ENCODE measurements at places on chromosomes 12 and 14.

DNA sequence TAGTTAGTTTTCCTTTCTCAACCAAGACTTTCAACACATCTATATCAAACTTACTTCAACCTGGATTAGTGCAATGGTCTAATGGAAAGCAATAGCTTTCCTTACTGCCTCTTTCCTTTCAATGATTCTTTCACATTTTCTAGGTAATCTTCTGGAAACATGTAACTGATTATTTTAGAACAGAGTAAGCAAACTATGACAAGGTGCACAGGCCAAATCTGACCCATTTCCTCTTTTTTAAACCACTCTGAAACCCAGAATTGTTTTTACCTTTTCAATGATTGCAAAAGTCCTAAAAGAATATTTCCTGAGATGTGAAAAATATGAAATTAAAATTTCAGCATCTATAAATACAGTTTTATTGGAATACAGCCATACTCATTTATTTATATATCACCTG is 81.6 kb upstream of the TMTC2 start:
- DNase-seq = no peak

DNA sequence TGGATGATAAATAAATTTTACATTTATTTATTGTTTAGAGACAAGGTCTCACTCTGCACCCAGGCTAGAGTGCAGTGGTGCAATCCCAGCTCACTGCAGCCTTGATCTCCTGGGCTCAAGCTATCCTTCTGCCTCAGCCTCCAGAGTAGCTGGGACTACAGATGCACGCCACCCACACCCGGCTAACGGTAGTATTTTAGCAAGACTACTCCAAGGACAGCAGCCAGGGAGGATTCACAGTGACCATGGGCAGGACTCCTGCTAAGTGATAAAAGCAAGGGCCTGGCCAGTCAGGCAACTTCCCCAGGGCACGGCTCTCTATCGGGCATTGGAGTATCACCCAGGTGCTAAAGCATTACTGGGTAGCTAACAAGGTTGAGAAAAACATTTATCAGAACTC is 55.4 kb downstream of the ARL6IP4 start:
- no peak for DNase-seq

GRCh38 chr12:5586201-5586600 is 154.3 kb downstream of the NTF3 start:
- no peak for DNase-seq

GRCh38 chr12:114399664-114400211 is 6.2 kb downstream of the TBX5 start:
- DNase-seq = no peak

DNA sequence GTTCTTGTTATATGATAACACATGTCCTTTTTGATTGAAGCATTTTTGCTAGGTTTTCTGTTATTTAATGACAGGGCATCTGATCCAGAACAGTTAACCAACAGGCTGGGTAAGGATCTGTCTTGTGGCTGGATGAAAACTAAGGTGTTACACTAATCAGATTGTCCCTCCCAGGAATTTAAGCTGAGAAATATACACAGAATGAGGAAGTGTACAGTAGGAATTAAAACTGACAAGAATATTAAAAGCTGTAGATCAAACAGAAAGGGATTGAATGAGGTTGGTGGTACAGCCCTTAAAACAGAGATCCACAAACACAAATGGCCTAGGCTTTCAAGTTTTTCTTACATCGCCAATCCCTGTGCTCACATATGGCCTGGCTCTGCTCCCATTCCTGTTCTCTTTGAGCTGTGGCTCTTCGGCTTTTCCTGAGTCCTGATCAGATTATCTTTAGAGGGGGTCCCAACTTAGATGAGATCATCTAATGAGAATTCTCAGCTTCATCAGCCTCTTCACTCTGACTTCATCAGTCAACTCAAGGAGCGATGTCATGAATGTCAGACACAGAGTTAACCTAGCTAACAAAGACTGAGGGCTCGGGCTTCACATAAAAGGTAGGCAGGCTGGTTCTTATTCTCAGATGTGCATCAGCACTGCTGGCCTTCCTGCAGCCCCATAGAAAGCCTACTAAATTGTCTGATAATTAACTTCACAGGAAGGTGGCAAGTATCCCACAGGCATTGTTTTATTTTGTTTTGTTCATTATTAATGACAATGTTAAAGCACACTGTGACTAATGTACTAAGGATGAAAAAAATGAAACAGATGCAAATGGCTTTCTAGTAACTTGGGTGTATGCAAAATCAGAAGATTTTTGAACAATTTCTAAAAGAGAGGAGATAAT is 11.4 kb downstream of the PYGL start:
- DNase-seq = no peak

DNA sequence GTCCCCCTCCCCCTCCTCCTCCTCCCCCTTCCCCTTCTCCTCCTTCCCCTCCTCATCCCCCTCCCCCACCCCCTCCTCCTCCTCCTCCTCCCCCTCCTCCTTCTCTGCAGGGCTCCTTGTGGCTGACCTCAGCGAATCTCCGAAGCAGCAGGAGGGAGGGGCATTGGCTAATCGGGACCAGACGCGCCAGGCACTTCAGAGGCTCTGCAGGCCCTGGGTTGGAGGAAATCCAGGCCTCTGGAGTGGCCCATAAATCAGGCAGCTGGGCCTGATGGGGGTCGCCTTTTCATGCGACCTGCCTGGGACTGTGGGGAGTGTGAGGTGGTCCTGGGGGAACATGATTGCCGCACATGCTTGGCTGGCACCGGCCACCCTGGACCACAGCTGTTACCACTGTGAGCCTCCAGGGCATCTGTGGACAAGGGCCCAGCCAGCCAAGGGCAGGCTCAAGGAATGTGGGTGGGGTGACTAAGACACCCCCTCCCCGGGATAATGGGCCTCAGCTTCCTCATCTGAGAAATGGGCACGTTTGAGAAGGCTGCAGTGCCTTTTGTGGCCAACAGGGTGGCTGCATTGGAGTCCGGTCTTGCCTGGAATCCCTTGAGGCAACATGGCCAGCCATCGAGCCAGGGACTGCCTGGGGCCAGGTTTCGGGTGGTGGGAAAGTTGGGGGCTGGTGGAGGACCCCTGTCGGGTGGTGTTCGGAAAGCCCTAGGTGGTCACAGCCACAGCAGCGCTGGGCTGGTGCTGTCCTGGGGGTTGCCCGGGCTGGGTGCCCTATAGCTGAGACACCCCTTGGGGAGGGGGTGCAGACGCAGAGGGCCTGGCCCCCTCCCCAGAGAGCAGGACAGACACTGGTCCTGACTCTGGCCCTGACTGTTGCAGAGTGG is 12.0 kb downstream of the KIF26A start:
- DNase-seq = no peak

DNA sequence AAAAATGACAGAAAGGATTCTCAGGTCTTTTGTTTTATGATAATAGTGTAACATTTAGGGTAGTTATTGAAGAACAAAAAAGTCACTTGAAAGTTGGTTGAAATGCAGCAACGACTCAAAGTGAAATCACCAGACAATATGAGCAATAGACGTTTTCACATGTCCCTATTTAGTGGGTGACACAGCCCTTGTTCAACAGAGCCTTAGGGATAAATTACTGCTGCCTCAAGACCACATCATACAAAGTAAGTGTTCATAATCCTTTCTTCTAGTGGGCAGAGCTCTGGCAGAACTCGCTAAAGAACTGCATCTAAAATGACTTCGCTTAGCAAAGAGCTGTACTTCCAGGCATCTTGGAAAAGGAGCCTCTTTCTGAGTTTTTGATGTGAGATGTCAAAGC is 128.5 kb upstream of the LMNTD1 start:
- DNase-seq = no peak

GRCh38 chr14:94450722-94451090 is 1.9 kb downstream of the SERPINA11 start:
- no peak for DNase-seq

DNA sequence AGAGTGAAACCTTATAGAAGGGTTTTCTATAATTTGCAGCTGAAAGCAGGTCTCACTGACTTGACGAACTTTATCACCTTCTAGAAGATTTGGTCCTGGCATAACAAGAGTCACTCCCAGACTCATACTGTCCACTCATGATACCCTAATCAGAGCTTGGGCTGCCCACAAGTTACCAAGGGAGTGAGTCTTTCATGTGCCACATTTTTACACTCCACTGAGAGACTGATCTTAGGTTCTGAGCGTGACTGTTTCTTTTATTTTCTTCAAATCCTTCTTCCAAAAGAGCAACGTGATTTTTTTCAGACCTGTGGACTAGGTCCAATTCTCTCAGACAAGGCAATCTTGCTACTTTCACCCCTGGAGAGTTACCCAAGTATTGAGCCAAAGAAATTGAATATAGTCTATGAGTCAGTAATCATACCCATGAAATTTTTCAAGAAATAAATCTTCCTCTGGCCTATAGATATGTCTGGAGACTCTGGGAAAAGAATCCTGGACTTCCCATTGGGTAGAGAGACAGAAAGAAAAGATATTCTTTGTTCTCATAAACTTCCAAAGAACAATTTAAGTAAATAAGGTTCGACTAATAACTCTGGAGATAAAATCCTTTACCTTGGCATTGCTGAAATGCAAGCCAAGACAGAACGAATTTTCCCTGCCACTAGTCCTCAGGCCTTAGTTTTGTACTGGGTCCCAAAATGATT is 26.9 kb downstream of the SIX1 start:
- DNase-seq = no peak

- no peak for DNase-seq
Measured at GRCh38 chr14:35268946-35269345, 23.2 kb upstream of the PSMA6 start.

DNA sequence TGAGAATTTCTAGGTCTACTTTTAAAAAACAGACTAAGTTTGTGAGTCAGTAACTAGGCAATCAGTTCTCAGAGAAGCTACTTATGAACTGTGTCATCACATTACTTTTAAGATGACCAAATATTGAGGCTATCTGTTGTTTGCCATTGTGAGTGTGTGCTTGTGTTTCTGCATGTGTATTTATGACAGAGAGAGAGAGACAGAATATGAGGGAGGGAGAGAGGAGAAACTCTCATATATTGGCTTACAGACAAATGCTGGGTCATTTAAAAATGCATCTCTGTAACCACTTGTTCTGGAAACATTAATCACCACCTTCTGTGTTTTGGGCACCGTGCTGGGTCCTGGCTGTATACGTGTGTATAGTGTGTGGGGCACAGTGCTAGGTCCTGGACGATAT is 161.5 kb upstream of the FRMD6 start:
- no peak for DNase-seq

- DNase-seq = no peak
Measured at GRCh38 chr12:54129028-54129903, 59.5 kb downstream of the SMUG1 start.

- DNase-seq = no peak
Measured at GRCh38 chr12:128857133-128857763, 4.0 kb downstream of the GLT1D1 start.

DNA sequence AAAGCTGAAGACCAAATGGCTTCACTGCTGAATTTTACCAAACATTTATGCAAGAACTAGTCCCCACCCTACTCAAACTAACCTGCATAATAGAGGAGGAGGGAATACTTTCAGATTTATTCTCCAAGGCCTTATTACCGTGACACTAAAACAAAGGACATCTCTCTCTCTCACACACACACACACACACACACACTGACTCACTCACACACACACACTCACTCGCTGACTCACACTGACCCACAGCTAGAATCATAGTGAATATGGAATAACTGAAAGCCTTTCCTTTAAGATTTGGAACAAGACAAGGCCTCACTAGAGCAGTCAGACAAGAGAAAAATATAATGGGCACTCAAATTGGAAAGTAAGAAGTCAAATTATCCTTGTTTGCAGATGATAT is 1014.1 kb downstream of the TMTC2 start:
- DNase-seq = no peak

DNA sequence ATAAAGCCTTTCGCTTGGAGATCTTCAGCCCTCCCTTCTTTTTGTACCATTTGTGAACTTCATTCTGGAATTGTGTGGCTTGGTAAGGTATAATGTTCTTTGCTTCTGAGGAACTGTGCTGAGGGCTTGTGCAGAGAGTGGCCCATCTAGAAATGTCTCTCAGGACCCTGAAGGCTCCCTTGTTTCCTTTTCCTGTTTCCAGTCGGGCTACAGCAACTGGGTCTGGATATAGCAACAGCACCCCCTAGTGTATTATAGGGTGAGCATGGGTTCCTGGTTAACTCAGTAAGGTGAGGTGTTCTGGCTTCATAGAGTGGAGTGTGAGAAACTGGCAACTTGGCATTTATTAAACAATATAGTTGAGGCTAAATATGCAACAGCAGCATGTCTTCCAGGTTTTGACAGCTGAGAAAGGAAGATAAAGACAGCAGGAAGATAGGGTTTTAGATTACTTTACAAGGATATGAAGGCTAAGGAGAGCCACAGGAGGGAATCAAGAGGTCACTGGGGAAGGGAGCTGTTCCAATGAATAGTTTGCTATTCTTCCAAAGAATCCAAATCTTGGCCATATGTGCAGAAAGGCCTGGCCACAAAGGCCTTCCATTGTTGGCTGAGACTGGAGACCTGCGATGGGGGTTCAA is 49.1 kb upstream of the RNU6-8 start:
- DNase-seq = peak; percentile 59

GRCh38 chr14:24957814-24958213 is 92.1 kb downstream of the STXBP6 start:
- DNase-seq = no peak

- DNase-seq = no peak
Measured at GRCh38 chr12:11500861-11501230, 105.5 kb upstream of the PRB2 start.

DNA sequence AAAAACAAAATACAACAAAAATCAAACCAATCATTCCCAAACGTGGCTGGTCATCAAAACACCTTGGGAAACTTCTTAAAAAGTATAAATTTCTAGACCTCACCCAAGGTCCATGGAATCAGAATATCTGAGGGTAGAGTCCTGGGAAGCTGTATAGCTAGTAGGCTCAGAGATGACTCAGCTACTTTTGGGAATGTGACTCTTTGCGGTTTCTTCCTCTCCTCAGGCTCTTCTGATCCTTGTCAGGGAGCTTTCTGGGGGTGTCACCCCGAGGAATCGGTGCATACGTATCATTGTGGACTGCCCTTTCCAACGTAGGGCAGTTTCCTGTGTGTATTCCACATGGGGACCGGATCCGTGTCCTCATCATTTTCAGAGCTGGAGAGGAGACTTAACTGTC is 14.8 kb downstream of the JDP2 start:
- DNase-seq = no peak

DNA sequence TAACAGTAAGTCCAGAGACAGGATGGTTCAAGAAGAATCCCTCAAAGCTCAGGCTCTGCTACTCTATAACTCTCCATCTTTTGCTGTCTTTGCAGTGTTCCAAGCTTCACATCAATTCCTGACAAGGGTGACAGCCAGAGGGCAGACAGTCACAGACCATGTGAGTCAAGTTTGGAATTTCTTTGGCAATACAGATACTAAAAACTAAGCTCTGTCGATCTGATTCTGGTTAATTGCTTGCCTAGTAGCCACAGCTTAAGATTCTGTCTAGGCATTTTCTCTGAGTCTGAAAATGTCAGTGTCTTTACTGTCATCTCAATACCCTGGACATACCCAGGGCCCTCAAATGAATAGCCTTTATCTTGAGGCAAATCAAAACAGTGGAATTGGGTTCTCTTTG is 153.7 kb downstream of the CEP128 start:
- no peak for DNase-seq

- DNase-seq = no peak
Measured at GRCh38 chr14:61221906-61222305, 59.2 kb downstream of the TMEM30B start.

All from NCI-H2081 treated with DMSO at 0.1 percent for 48 hours (cell line).